T-helper 2 cell (primary cell): ENCODE measurements at places on chromosomes 4 and X.

DNA sequence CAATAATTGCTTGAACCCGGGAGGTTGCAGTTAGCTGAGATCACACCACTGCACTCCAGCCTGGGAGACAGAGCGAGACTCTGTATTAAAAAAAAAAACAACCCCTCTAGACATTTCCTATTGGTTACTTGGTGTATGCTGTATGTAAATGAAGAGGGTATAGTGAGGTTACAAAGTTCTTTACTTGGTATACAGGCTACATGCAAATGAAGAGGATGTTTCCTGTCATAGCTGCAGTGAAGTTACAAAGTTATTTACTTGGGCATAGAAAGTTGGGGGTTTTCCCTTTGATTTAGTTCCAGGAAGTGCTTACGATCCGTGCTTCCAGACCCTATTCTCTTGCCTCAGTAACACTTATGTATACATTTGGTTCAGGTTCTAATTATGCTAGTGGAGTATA, 38.4 kb upstream of the CLNK start:
- peak; percentile 67 for DNase-seq

DNA sequence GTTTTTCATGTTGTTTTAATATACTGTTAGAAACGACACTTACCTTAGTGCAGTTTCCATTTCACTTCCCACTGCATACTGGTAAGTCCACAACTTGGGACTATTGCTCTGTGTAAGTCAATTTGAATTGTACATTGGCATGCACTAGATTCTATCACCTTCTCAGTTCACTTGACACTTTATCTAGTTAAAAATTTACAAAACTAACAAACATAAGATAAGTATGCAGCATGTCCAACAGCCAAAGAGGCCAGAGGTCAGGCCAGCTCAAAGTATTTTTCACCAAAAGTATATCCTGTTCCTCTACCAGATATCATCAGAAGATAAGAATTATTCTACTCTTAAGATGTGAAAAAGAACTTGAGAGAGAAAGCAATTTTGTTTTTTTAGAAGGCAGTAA, 75.9 kb downstream of the QRFPR start:
- no peak for DNase-seq

DNA sequence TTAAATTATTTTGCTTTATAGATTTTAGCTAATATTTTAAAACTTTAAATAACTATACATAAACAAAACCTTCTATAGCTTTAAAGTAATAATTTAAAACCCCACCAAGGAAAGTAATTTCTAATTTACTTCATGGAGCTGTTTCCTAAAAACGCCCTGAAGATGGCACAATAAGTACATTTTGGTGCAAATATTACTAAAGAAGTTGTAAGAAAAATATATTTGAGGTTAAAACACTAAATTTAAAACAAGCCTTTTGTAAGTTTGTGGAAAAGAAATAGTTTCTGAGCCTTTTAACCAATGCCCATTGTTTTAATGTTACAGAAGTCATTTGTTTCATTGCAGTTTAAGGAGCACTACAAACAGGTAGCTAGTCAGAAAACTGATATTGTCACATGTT, 137.4 kb upstream of the AGA start:
- DNase-seq = no peak

GRCh38 chrX:44400588-44400987, 57.1 kb upstream of the EFHC2 start:
- no peak for DNase-seq

DNA sequence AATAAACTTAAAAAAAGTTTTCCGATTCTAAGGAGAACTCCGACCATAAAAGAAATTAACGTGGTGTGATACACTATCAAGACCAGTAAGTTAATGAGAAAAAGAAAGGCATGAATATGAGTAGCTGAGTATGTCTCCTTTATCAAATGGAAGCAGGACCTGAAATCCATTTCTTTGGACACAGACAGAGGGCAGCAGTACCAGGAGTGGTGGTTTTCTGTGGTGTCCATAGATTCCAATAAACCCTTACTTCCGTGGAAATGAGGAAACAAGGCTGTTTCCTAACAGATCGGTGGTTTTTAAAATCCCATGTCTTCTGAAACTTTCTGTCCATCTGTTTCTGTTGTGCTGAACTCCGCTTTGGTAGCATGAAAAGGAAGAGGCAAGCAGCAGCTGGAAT, 128.5 kb upstream of the TSPAN5 start:
- DNase-seq = no peak

GRCh38 chr4:156547891-156548290, 423.7 kb downstream of the PDGFC start:
- DNase-seq = no peak

DNA sequence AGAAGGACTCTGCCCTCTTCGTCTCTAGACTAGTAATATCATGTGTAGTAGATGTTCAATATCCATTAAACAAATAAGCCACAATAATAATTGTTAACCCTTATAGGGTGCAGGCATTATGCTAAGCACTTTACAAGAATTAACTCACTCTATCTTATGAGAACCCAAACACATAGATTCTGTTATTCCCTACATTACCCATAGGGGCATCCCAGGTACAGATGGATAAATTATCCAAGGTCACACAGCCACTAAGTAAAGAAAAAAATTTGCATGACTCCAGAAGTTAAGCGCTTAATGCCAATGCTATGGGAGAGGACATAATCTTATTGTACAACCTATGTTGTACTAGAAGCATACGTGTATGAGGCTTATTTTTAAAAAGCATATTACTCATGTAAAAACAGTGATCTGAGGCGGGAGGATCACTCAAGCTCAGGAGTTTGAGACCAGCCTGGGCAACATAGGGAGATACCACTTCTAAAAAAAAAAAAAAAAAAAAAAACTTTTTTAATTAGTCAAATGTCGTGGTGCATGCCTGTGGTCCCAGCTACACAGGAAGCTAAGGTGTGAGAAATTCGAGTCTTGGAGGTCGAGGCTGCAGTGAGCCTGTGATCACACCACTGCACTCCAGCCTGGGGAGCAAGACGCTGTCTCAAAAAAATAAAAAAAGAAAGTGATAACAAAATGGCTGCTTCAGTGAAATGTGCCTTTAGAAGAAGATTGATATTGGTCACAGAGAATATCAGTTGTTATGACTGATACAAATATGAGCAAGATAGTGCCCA, 13.6 kb downstream of the LDB2 start:
- DNase-seq = no peak

GRCh38 chr4:16129336-16129735, 45.5 kb upstream of the PROM1 start:
- DNase-seq = no peak

DNA sequence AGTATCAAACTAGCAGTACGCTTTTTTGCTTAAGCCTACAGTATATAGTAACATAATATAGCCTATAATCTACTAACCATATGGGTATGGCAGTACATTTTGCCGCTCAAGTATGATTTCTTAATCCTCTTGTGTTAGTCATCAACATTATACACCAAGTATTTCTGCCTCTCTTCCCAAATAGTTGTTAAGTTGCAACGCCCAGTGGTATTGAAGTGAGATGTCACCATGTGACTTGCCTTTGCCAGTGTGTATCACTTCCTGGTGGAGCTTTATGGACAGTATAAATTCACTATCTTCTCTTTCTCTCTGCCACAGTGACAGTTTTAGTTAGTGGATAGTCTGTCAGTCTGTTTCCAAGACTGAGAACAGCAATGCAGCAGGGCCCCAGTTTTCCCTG, 535.5 kb downstream of the PDHA2 start:
- DNase-seq = no peak

- DNase-seq = no peak
These were observed 106.8 kb downstream of the CLNK start for GRCh38 chr4:10577508-10578426.

GRCh38 chr4:136505020-136505419, 1027.3 kb downstream of the PCDH18 start:
- DNase-seq = no peak

DNA sequence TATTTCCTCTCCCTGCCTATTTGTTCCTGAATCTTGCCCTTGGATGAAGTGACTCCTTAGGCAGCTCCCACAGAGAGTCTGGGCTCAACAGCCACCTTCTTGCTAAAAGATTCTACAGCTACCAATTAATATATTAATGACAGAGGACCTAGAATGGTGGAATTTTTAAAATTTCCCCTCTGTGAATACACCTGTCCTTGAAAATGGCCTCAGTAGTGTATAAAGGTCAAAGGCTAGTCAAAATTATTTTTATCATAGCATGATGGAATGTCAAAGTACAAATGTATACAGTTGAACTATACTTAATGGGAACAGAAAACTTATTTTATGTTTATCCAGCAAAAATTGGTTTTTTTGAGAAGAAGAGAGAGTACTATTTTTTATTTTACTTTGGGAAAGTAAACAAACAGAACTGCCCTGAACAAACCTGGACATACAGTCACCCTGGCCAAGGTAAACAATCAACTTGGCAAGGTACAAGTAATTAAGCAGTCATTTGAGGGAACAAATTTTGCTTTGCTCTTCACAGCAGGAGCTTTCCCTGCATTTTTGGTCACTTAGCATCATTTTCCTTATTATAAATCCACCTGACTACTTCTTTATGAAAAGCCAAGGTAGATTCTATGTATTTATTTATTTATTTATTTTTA, 250.8 kb downstream of the INPP4B start:
- no peak for DNase-seq

DNA sequence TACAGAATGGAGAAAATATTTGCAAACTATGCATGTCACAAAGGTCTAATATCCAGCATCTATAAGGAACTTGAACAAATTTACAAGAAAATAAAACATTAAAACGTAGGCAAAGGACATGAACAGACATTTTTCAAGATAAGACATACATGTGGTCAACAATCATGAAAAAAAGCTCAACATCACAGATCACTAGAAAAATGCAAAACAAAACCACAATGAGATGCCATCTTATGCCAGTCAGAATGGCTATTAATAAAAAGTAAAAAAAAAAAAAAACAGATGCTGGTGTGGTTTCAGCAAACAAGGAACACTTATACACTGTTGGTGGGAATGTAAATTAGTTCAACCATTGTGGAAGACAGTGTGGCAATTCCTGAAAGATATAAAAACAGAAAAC, 75.8 kb upstream of the IL13RA2 start:
- no peak for DNase-seq

DNA sequence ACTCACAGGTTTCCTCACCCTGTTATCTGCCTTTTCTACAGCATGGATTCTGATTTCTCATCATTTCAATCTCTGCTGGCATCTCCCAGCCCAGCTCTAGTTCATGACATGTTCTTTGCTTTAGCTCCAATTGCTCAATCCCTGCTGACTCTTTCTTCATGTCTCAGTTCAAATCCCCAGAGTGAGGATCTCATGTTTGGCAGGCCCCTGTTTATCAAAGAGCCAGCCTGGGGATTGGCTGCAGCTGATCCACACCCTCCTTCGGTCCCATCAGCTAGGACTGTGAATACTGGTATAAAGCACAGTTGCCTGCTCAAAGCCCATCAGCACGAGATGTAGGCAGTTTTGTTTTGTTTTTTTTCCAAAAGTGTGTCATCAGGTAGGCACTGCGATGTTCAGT, 14.4 kb upstream of the CC2D2A start:
- DNase-seq = no peak

DNA sequence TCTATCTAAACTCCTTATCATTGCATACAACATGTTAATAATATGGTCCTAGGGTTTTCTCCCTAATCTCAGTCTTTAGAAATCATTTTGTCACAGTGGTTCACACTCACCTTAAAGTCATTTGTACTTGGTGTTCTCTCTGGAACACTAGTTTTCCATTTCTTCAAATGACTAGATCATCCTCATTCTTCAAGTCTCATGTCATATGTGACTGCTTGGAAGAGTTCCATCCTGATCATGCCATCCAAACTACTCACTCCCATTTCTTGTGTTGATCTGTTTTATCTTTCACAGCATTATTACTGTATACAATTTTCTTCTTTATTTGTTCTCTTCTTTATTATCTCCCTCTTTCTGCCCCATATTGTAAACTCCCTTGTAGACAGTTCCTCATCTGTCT, 66.5 kb downstream of the HTR2C start:
- no peak for DNase-seq

DNA sequence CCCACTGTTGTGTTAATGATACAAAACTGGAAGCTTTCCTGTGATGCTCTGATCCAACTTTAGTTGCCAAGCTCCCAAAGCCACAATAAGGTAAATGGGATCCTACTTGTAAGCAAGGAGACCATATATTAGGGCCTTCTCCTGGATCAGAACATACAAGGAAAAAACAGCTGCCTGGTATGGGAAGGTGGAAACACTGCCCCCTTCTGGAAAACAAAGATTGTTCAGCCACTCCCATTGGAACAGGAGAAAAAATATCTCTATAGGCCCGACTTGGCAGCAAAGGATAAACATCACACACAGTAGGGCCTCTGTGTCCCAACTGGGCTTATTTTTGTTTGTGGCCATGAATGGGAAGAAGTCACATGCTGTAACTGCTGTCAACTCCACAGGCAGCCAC, 166.5 kb downstream of the TBX22 start:
- DNase-seq = no peak

- peak; percentile 15 for DNase-seq
These were observed 25.0 kb downstream of the CCNQ start for GRCh38 chrX:153573984-153574383.

GRCh38 chrX:9966775-9967408, at the start of gene CLDN34:
Gene CLDN34, plus strand, starts transcription at chrX:9967358. Its CDS starts 0 bp downstream, at chrX:9967358.
- no peak for DNase-seq

- no peak for DNase-seq
These were observed 95.0 kb downstream of the ZNF827 start for GRCh38 chr4:145843639-145844038.

- DNase-seq = no peak
These were observed 11.7 kb downstream of the RPL9 start for GRCh38 chr4:39446842-39447573.

GRCh38 chr4:88060431-88060830, 53.0 kb downstream of the PKD2 start:
- DNase-seq = no peak

DNA sequence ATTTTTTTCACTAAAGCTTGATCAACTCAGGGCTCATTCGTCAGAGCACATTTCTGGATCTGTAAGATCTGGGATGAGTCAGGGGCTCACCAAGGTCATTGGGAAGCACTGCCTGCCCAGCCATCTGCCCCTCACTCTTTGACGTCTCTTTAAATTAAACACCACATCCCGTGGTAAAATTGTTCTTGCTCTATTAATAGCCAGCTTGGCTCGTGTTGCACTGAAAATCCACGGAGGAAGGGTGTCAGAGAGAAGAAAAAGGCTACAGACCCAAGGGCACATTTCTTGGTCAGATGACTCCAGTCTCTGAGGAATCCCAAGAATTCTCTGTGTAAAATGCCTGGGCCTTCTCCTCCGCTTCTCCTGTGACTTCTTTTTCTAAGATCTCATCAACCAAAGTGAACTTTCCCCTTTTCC, 45.7 kb upstream of the GATB start:
- DNase-seq = no peak
